CD4-positive, alpha-beta T cell (primary cell): ENCODE measurements at places on chromosomes 7 and 10. TPM values are rescaled to one million over a fixed set of nuclear protein-coding genes. Genes with fewer than 3 reads are reported as not detected.

- no peaks in the 10 kb centered on the region for H3K36me3 ChIP-seq
- no peaks in the 10 kb centered on the region for H3K4me1 ChIP-seq
- no peak overlapping the region for H3K4me3 ChIP-seq
- DNase-seq: no peak
- peaks cover 3% of the 10 kb centered on the region for H3K27me3 ChIP-seq
- no peak overlapping the region for H3K27ac ChIP-seq
Observed at GRCh38 chr10:117666166-117666565, 123.6 kb downstream of the EMX2 start.

DNA sequence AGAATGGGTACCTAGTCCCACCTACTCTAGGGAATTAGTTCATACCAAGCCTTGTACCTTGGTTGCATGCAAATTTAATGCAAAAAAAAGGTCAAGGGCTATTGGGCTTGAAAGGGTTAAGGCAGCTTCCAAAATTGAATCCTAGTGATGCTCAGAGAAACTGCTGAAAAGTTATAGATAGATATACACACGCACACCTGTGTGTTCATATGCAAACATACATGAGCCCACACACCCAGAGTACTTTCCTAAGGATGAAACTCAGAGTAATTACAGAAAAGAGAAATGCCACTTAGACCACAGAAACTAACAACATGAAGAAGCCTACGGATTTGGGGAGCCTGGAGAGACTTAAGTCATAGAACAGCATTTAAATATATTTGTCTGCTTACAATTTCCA, 1.5 kb downstream of the SLC25A13 start:
- no peaks in the 10 kb centered on the region for H3K27me3 ChIP-seq
- no peak overlapping the region for H3K4me3 ChIP-seq
- peak overlapping the region; percentile 63 for H3K27ac ChIP-seq
- no peaks in the 10 kb centered on the region for H3K36me3 ChIP-seq
- no peak for DNase-seq

- H3K27ac ChIP-seq: no peak overlapping the region
- no peaks in the 10 kb centered on the region for H3K36me3 ChIP-seq
- H3K27me3 ChIP-seq: no peaks in the 10 kb centered on the region
- no peak for DNase-seq
- no peak overlapping the region for H3K4me3 ChIP-seq
- peaks cover 17% of the 10 kb centered on the region for H3K4me1 ChIP-seq
Observed at GRCh38 chr7:142523821-142524460, 225.3 kb upstream of the PRSS1 start.

RBAK gene
- 12.4 TPM for total RNA-seq

CXCL12 gene
- not detected for total RNA-seq

SEMA4G gene
- total RNA-seq: 1.6 TPM

DNA sequence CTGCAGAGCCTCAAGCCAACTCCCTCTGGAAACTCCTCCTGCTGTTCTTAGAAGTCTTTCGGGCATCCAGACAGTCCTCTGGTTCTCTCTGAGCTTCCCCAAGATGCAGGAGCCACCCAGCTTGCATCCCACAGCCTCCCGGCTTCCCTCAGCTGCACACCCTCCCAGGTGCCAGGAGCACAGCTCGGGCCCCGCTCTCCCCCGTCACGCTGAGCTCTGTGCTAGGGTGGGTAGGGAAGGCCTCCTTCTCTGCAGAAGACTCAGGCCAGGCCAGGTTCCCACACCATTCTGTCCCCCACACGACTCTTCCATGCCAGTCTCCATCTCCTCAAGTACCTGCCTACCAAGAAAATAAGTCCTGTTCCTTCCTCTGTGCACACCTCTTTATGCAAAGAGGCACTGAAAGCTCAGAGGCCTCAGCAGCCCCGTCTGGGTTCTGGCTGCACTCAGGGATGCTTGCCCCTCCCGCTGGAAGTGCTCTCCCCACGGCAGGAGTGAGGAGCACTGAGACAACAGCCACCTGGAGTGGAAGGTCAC, 537.1 kb downstream of the PTPRN2 start:
- H3K27ac ChIP-seq: no peak overlapping the region
- H3K4me1 ChIP-seq: no peaks in the 10 kb centered on the region
- no peaks in the 10 kb centered on the region for H3K27me3 ChIP-seq
- no peak for DNase-seq
- H3K4me3 ChIP-seq: no peak overlapping the region

- H3K4me1 ChIP-seq: peaks cover 11% of the 10 kb centered on the region
- H3K27me3 ChIP-seq: no peaks in the 10 kb centered on the region
- no peak for DNase-seq
- H3K4me3 ChIP-seq: no peak overlapping the region
- no peaks in the 10 kb centered on the region for H3K36me3 ChIP-seq
- H3K27ac ChIP-seq: no peak overlapping the region
Observed at GRCh38 chr7:149140831-149141230, 6.4 kb upstream of the ZNF398 start.

PRXL2A gene
- 4.6 TPM for total RNA-seq
